ENCODE measurements at places on chromosomes 6 and 20.
A peak's percentile ranks its signal among the peaks of the same experiment; 100 is the strongest.

- DNase-seq, result no peak
Measured at GRCh38 chr20:43843096-43843964, 71.3 kb upstream of the TOX2 start.

DNA sequence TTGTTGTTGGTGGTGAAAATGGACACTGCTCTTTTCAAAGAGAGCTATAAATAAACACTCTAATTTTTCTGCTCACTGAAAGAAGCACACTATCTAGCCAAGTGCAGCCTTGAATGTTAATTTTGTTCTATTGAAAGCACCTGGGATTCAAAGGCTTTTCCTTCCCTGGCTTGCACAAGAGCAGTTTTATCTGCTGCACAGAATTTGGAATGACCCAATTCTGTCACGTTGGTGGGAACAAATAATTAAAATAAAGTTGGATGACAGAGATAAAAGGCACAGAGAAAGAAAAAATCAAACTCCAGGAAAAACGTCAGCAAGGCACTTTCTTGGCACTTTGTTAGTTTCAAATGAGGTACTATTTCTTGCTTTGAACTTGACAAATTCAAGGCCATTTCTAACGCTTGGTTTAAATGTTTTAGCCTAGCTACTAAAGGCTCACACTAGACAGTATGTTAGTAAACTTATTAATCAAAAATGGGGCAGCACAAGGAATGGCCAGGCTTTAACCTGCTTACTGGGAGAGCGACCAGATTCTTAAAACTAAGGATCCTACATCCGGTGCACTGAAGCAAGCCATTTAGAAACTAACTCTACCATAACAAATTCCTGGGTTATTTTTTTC, 145.5 kb upstream of the ARG1 start:
- DNase-seq, result no peak

- no peak for DNase-seq
Measured at GRCh38 chr6:31467151-31467550, 30.8 kb upstream of the MICB start.

DNA sequence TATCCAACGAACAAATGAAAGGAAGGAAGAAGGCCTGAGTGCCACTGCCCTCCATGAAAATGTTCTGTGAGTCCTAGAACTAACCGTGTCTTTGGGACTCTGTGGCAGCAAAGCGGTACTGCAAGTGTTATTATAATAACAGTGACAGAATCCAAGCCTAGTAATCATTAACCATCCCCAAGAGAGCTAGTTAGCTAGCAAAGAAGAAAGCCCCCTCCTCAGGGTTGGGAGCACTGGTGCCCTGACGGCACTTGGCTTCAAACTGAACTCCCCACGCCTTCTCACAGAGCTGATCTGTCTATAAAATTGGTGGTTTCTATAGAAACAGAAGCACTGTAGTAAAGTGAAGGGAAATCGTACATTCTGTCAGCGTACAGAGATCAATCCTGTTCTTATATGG, 239.8 kb downstream of the PTPRT start:
- no peak for DNase-seq

- no peak for DNase-seq
Measured at GRCh38 chr6:112413780-112414179, 66.7 kb downstream of the RFPL4B start.

DNA sequence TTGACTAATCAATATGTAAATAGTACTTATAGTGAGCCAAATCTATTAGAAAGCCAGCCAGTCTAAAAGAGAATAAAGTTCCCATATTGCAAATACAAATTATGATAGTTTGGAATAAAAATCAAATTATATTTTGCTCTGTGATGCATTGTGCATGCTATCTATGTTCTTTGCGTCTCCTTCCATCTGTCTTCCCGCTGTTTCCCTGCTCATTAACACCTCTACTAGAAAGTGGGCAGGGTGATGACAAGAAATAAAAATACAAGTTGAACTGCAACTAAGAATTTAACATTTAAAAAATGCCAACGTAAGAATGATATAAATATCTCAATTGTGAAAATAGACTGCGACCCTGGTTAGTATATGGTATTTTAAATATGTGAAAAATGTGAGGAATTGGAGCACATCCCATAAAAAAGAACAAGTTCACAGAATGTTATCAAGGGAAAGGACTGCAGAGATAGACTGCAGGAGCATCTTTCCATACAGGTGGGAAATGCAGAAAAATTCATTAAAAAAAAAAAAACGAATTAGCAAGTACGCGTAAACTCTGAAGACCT, 157.6 kb upstream of the PDE7B start:
- no peak for DNase-seq

DNA sequence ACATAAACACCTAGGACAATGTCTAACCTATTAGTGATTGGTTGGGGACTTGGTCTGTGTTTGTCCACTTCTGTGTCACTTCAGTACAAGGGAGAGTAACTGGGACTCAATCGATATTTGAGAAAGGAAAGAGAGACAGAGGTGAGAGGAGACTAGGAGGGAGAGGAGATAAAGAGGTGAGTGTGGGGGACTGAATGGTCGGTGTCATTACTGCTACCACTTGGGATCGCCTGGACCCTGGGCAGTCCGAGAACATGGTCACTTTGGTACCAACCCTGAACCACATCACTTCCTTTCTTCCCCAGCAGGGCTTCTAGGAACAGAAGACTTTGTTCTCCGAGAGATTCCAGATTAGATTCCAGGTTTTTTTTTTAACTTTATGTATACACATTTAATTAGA, 63.7 kb downstream of the GPR6 start:
- no peak for DNase-seq

GRCh38 chr20:56656632-56657031, 27.5 kb downstream of the TFAP2C start:
- no peak for DNase-seq

DNA sequence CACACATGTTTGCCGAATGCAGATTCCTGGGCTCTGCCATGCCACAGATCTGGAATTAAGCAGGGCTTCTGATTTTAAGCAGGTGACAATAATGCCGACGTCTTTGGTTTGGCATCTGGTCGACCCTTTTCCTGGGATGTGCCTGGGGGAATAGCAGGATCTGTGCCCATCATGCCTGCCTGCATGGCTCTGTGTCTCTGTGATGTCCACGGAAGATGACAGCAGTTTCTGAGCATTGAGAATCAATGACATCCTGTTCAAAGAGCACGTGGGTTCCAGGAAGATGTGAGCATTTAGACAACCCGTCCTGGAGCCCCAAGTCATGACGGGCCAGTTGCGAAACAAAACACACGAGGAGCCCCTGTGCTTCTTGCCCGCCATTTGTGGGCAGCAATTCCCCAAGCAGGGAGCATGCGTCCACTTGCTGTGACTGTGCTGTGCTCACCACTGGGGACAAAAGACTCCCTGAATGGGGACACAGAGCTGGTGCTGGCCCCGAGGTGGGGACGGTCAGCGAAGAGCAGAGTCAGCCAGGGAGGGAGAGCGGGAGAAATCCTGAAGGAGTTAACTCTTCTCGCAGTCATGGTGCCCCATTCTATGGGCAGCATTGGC, 110.1 kb downstream of the ERMARD start:
- DNase-seq, result no peak

DNA sequence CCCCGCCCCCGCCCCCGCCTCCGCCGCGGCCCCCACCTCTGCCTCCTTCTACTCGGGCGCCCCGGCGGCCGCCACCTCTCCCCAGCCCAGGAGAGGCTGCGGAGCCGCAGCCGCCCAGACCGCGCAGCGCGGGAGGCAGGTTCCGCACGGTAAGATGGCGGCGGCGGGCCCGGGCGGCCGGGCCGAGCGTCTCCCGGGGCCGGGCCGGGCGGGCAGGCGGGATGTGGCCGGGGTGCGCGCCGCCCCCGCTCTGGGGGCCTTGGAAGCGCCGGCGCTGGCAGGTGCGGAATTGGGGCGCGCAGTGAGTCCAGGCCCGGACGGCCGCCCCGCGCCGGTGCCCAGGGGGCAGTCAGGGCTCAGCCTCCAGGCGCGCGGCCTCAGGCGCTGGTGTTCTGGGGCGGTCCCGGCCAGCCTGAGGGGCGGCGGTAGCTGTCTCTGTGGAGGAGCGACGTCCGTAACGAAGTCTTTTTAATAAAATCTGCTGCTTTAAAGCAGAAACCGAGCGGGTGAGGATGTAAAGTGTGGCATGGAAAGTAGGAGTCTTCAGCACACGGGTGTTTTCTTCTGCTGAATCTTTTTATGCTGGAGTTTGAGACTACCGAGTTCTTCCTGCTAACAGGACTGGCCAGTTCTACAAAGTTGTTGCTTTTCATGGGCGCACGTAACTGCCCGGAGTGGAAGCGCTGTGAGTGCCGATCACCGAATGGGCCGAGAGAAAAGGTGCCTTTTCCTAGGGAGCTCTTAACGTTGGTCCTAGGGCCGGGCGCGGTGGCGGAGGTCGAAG, at the start of gene GID8:
GID8 (plus strand) TSS at position 43 of the 784 bp plus-strand sequence. CDS start 3,356 bp downstream, outside the sequence.
- peak; percentile 68 for DNase-seq

- DNase-seq, result no peak
Measured at GRCh38 chr6:12032783-12033573, 20.9 kb downstream of the HIVEP1 start.

GRCh38 chr6:139588076-139588639, 213.7 kb upstream of the CITED2 start:
- DNase-seq, result no peak

DNA sequence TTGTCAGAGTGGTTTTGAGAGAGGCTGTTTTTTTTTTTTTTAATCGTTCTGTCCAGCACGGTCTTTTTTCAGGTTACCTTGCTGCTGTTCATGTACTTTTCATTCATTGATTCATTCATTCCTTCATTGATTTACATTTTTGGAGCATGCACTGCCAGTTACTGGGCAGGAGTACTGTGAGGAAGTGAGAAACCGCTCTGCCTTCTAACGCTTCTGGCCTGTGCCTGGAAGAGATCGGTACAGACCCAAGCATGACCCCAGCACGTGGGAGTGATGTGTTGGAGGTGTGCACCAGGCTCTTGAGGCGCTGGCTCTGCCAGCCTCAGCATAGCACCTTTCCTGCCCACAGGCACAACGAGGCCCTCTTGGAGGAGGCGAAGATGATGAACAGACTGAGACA, 9.1 kb downstream of the RIPK1 start:
- DNase-seq, result no peak

DNA sequence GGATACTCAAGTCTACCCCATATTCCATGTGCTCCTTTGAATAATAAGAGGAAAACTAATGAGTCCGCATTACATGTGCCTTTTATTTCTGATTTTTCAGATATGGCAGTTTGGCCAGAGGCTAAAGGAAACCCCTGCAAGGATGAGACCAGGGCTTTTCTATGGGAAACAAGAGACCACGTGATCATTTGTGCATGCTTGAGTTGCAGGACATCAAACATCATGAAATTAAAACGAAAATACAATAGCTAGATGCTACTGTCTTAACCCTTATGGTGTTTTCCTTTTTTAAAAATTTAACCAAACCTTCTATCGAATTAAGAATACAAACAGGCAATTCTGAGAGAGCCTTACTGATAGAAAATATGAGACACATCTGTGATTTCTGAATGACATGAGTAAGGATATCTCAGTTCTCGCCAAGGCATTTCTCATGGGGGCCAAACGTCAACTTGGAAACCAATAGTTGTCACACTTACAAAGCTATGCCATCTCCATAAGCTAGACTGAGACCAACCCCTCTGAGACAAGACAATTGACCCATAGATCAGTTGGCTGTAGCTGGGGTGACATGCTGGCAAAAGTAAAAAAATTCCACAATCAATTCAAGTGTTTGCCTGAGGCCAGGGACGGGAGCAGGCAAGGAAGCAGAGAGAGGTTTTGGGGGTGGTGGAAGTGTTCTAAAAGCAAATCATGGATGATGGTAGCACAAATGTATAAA, 52.8 kb downstream of the RIPOR2 start:
- DNase-seq, result no peak

GRCh38 chr20:24582373-24583168, 113.1 kb downstream of the SYNDIG1 start:
- no peak for DNase-seq

DNA sequence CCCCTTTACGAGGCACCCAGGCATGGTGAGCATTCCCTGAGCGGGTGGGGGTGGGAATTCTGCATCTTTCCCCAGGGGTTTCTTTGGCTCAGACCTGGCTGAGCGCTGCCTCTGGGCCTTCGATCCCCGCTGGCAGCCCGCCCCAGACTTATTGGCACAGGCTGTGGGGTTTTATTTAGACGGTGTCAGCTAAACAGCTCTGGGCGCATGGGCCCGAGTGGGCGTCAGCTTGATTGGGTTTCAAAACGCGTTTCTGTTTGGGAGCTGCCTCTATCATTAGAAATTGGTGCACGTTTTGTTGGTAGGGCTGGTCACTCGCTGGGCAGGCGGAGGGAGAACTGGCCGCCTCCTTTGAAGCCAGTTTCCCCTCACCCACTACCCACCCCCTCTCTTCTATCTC, 21.0 kb downstream of the PMEPA1 start:
- no peak for DNase-seq

GRCh38 chr6:27547157-27548075, 74.5 kb upstream of the ZNF184 start:
- no peak for DNase-seq

DNA sequence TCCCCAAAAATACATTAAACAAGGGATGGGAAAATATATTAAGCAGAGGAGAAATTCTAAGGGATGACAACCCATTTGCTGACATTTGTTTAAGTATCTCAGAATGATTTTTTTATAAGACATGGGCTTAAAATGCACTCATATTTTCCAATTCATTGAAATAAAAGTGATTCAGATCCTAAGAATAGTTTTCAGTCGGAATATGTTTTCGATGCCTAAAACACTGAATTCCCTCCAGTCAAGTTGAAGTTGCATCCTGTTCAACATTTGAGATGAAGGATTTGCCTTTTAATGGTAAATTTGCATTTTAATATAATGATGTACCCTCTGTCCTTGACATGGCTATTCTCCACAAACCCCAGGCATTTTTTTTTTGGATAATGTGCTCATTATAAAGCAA, 79.3 kb downstream of the PTCHD4 start:
- DNase-seq, result no peak

DNA sequence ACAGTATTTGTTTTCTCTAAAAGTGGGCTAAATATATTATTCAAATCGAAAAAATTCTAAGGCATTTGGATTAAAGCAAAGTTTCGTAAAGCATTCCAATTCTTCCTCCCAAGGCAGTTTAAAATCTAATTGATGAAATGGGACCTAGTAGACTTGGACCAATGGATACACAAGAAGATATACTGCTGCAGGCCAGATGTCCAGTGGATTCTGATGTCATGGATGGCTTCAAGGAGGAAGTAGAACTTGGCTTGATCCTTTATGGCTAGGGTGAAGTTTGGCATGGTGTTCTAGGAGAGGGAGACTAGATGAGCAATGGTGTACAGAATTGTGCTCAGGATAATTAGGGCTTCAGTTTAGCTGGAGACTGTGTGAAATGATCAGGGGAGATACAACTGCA, 559.5 kb upstream of the MMS22L start:
- no peak for DNase-seq

- no peak for DNase-seq
Measured at GRCh38 chr20:48801197-48801596, 26.6 kb downstream of the PREX1 start.

Data from stimulated activated naive CD4-positive, alpha-beta T cell (primary cell).